Nephron progenitor cell (in vitro differentiated cells): ENCODE measurements at places on chromosomes 3 and 15.

GRCh38 chr3:45325676-45326075 is 62.7 kb upstream of the LARS2 start:
- no peak for DNase-seq

DNA sequence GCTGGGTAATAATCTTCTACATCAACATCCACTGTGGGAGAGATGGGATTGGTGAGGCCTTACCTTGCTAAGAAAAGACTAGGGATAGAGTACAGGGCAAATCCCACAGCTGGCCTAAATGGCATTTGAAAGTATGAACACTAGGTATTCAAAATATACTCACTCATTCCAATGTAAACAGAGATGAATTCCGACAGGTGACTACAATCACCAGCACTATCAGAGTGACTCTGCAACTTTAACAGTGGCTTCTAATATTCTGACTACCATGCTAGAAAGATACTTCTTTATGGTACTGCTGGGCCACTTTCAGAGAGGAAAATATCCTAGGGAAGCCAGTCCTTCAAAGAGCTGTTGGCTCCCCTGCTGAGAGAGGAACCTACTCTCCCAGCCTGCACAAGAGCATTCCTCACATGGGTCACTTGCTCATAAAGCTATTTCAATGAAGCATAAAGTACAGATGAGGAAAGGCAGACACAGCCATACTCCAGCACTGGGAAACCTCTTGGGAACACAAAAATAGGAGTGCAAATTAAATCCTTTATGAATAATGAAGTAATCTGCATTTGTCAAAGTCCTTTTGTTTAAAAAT is 21.5 kb upstream of the MAN2C1 start:
- no peak for DNase-seq

DNA sequence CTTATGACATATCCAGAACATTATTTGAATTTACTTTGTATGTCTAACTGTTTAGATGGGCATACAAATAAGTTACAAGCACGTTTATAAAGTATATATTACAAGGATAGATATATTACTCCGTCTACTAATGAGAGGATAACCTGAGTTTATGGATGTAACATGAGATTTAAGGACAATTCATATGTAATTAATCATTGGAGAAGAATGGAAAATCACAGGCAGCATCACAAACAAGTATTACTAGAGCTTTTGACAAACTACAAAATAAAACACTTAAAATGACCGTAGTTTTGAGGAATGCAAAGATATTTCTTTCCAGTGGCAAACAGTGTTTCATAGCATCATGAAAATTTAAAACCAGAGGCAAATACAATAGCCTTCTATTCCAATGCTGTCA is 113.8 kb downstream of the ROBO1 start:
- no peak for DNase-seq

DNA sequence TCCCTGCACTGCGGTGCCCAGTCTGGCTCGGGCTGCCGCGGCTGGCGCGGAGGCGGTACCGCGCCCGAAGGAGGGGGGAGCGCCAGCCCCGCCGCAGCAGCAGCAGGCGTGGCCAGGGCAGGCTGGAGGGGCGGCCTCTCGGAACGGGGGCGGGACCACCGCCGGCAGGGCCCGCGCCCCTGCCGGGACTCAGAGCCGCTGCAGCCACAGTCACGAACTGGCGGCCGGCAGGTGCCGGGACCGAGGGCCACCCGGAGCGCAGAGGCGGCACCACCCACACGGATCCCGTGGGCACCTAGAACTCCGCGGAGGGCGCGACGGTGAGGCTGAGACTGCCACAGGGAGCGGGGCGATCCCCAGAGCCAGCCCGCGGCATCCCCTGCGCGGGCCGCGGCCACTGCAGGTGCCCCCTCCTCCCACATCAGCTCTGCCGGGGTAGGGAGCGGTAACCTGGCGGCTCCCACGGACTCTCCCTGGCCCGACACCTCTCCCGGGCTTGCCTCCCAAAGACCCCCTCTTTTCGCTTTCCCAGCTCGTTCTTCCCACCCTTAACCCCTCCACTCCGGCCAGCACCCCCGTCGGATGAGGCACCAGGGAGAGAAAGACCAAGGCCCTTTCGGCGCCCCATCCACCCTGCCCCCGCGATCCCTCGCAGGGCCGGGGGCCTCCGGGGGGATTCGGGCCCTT is at the start of gene VWA5B2:
Gene VWA5B2, plus strand, starts transcription at position 192 of the 687 bp plus-strand sequence. CDS start 944 bp downstream, outside the sequence.
- DNase-seq = peak; percentile 84

DNA sequence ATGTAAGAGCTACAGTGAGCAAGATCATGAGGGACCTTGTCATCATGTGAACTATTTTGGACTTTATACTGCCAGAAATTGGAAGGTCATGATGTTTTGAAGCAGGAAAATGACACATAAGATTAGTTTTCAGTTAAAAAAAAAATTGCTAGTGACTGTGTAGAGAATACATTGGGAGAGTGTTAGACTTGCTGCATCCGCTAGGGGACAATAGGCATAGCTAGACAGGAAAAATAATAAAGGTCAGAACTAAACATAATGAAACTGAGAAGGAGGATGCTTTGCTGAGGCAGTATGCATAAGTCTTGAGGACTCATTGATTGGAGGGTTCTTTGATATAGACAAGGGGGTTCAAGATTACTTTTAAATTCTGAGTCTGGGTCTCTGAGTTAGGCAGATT is 275.8 kb upstream of the KCNH8 start:
- DNase-seq = no peak

DNA sequence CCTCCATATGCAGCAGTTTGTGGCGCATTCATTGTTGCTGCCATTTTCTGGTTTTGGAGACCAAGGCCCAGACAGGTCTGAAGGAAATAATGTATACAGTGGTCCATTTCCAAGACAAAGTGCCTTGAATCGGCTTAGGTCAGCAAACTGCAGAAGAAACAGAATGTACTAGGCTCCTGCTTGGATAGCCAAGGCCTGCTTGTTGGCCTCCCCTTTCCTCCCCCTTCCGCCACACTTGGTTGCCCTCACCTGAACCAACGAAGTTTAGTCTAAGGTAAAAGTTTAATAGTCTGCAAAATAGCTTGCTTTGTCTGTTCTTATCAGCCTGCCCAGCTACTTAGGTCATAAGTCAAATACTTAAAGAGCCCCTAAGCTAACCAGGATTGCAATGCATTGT is 12.0 kb upstream of the RTP3 start:
- no peak for DNase-seq

- DNase-seq = no peak
Observed at GRCh38 chr15:91282486-91282885, 182.4 kb downstream of the SV2B start.

GRCh38 chr15:82764117-82764490 is 41.8 kb downstream of the FSD2 start:
- DNase-seq = no peak

DNA sequence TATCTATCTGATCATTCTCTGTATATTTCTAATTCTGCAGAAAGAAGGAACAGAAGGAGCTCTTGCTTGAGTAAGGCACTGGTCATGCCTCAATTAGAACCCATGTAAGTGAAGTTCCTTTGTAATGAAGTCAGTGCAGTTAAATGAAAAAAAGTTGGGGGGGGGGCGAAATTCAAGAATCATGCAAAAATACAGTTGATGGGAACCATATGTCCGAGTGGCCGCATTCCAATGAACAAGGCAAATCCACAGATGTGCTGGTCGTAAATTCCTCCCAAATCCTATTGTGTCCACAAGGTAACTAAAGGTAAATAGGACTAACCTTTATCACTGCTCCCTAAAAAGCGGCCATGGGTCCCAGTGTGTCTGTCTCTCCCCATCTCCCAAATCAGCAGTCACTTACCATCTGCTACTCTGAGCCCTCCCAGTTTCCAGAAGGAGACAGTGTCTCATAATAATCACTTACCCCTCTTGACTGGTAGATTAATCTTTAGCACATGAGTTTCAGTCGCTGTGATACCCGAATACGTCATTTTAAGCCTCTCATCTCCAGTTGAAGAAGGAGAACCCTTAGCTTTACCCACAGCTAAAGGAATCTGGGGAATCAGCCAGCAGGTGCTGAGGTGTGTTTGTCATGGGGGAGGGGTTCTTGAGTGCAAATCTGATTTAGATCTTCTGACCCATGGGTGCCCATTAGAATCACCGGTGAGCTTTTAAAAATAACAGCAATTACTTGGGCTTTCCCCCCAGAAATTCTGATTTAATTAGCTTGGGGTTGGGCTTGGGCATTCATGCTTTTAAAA is 56.3 kb upstream of the EPHB3 start:
- DNase-seq = no peak
